ENCODE measurements at places on chromosomes 16 and 17.
A peak's percentile ranks its signal among the peaks of the same experiment; 100 is the strongest.

DNA sequence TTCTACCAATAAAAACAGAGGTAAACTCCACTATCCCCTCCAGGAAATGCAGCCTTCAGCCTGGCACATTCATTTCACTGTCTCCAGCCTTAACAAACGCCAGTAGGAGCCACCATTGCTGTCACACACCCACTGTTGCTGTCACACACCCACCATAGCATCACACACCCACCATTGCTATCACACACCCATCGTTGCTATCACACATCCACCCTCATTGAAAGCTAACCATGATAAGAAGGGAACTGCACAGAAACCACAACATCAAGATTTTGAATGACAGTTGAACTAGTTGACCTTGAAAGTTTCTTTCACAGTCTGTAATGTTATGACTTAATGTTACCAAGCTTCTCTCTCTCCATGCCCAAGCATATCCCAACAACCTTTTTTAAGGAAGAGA, 38.1 kb downstream of the SHCBP1 start:
- DNase-seq: no peak

GRCh38 chr17:2689411-2690164, 22.0 kb downstream of the CLUH start:
- no peak for DNase-seq

GRCh38 chr16:65254144-65254543, 132.3 kb upstream of the CDH11 start:
- DNase-seq: no peak

DNA sequence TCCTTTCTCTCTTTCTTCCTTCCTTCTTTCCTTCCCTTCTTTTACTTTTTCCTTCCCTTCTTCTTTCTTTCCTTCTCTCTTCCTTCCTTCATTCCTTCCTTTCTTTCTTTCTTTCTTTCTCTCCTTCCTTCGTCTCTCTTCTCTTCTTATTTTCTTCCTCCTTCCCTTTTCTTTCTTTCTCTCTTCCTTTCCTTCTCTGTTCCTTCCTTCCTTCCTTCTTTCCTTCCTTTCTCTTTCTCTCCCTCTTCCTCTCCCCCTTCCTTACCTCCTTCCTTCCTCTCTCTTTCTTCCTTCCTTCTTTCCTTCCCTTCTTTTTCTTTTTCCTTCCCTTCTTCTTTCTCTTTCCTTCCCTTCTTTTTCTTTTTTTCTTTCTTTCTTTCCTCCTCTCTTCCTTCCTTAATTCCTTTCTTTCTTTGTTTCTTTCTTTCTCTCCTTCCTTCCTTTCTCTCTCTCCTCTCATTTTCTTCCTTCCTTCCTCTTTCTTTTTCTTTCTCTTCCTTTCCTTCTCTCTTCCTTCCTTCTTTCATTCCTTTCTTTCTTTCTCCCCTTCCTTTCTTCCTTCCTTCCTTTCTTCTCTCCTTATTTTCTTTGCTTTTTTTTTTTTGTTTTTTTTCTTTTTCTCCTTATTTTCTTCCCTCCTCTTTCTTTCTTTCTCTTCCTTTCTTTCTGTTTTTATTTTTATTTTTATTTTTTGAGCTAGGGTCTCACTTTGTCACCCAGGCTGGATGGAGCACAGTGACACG, 22.8 kb downstream of the GPR142 start:
- DNase-seq: no peak

DNA sequence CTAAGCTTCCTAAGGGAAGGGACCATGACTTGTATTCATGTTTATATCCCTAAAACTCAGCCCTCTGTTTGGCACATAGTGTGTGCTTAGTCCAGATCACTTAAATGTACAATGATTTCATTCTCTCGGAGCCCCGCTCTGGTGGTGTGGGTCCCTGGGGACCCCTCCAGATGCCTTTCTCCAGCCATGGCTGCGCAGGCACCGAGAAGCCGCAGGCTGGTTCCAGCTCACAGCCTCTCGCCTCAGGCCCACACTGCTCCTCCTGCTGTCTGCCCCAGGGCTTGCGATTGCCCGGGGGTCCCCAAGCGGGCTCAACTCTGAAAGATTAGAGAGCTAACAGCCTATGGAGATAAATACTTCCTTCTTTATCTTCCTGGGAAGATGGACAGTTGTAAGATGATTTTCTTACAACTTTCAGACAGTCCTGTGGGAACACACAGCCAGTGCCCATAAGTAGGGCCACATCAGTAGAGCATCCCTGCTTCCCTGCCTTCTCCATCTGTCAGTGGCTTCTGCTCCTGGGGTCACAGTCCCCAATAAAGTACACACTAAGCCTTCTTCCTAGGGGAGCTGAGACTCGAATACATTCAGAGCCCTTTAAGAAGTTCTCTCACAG, 66.2 kb downstream of the CENPV start:
- no peak for DNase-seq

DNA sequence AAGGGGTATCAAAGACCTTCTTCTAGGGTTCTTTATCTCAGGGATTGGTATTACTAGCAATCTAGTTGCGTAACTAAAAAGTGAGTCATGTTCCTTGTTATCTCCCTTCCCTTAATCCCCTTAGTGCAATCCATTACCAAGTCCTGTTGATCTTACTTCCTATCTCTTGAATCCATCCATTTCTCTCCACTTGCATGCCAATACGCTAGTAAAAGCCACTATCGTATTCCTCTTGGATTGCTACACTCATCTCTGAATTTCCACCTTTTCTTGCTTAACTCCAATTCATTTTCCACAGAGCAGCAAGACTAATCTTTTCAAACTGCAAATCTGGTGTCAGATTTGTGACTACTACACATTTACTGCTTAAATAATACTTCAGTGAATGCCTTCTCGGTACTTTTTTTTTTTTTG, 1.8 kb upstream of the ADAT1 start:
- peak; percentile 6 for DNase-seq
